Hematopoietic multipotent progenitor cell treated with erythropoietin and hydrocortisone succinate and interleukin-3 and kit ligand, for 6 days (in vitro differentiated cells): ENCODE measurements at places on chromosomes 3 and 15.

DNA sequence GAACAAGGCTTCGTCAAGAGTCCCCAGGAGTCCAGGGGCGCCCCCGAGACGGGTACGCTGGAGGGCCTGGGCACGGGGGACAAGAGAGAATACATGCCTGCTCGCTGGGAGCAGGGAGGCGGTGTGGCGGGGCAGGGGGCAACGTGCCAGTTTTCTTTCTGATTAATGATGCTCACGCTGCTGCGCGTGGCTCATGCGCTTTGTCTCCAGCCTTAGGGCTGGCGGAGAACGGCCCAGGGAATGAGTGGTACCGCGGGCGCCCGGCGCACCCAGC is 408 bp upstream of the ARPP21 start:
- no peak for DNase-seq

- no peak for DNase-seq
These were observed 43.2 kb downstream of the DUT start for GRCh38 chr15:48374472-48374871.

GRCh38 chr15:58564981-58565380 is 133.2 kb downstream of the LIPC start:
- no peak for DNase-seq

- peak; percentile 84 for DNase-seq
These were observed 45.0 kb downstream of the ESYT3 start for GRCh38 chr3:138479438-138479863.

- no peak for DNase-seq
These were observed 310.3 kb downstream of the CHST2 start for GRCh38 chr3:143429628-143430514.

GRCh38 chr3:113638910-113639309 is 57.5 kb downstream of the USF3 start:
- DNase-seq: no peak

GRCh38 chr3:32143849-32144757 is 37.7 kb downstream of the GPD1L start:
- DNase-seq: peak; percentile 91

GRCh38 chr15:97479957-97480356 is 480.5 kb upstream of the ARRDC4 start:
- DNase-seq: no peak

DNA sequence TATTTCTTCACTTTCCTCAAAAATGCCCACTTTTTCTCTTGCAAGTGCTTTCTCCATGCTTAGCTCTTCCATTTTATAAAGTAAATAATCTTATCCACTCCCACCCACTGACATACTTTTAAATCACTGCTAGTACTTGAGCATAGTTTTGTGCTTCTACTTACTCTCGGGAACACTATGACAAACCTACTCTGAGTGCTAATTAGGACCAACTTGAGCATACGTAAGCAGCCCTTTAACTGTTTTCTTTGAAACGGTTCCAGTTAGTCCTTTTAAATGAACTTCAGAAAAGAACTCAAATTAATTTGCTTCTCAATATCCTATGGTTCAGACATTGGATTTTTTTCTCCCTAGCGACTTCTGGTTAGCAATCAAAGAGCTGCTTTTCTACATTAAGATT is 280.0 kb upstream of the SOX2 start:
- no peak for DNase-seq

DNA sequence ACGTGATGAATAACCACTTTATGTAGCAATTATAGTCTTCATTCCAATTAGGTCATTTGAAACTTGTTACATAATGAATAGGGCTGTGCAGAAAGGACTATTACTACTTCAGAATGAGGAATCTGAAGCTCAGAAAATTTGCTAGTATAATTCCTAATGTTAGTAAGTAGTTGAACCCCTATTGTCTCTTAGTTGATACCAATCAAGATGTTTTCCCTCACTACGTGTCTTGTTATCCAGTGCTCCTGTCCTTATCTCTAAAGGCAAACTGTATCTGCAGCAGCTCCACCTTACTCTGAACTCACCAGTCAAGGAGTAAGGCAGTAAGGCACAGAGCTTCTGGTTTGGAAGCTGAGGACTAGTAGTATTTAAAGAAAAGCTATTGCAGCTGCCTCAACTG is 32.0 kb downstream of the RAB11A start:
- peak; percentile 24 for DNase-seq

DNA sequence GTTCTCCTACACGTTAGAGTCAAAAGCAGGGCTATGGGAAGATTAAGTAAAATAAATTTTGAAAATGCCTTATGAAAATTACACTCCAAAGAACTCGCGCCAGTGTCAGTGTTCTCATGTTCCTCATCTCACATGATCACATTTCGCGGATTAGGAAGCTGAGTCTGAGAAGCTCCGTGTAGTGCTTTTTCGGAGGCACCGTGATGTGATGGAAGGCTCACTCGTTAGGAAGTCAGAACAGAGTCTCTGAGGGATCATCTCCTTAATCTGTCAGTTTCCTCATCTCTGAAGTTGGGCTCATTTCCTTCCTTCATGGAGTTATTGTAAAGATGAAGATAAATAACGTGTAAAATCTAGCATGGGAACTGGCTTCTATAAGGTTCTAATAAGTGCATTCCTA is 3.2 kb downstream of the ADIPOQ start:
- no peak for DNase-seq

GRCh38 chr15:82999905-83000671 is 11.4 kb downstream of the C15orf40 start:
- peak; percentile 91 for DNase-seq

- DNase-seq: no peak
These were observed 121.4 kb downstream of the LMLN start for GRCh38 chr3:198081421-198081844.

GRCh38 chr15:29223640-29224039 is 46.0 kb downstream of the NSMCE3 start:
- no peak for DNase-seq

- DNase-seq: no peak
These were observed 35.0 kb downstream of the ACAP2 start for GRCh38 chr3:195407531-195408409.

GRCh38 chr3:53809764-53810400 is 36.3 kb downstream of the CHDH start:
- no peak for DNase-seq

GRCh38 chr3:57179580-57180410 is 14.6 kb upstream of the IL17RD start:
- DNase-seq: peak; percentile 62

DNA sequence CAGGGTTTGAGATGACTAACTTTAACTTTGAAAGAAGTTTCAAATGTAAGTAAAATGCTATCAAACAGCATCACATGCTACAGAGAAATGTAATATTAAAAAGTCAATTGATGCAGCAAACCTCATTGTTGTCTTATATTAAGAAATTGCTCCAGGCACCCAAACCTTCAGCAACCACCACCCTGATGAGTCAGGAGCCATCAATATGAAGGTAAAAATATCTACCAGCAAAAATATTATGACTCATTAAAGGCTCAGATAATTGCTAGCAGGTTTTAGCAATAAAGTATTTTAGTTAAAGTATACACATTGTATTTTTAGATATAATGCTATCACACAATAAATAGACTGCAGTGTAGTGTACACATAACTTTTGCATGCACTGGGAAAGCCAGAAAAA is 746.3 kb downstream of the ZPLD1 start:
- no peak for DNase-seq

DNA sequence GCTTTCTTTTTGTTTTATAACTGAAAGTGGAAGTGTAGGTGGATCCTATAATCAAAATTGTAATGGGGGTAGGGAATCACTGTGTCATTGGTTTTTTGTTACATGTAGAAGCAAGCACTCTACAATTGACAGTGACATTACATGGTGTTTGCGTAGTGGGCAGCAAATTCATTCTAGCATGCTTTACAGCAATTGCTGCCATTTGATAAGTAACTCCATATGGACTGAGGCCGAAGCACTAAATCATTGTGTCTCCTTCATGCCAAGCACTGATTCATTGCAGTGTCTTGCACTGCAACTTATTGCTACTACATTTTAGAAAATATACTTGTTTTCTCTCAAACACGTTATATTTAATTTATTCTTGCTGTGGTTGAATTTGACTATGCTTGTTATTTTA is 933.9 kb downstream of the NSUN3 start:
- DNase-seq: no peak

GRCh38 chr15:73028031-73028430 is 24.2 kb upstream of the NEO1 start:
- no peak for DNase-seq

DNA sequence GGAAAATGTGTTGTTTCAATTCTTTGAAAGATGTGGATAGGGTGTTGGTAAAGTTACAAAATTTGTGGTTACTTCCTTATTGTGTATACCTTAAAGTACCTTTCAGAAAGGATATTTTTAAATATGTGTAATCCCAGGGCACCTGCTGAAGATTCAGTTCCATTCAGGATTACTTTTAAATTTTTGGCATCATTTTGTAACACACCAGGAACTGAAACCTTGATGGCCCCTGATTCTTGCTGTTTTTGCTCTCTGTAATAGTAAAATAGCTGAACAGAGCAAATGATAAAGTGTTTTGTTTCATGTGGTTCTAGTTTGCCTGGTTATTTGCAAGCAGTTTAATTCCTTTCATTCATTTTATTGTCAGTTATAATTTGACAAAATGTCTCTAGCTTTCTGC is 160.9 kb downstream of the KLHL25 start:
- DNase-seq: no peak

DNA sequence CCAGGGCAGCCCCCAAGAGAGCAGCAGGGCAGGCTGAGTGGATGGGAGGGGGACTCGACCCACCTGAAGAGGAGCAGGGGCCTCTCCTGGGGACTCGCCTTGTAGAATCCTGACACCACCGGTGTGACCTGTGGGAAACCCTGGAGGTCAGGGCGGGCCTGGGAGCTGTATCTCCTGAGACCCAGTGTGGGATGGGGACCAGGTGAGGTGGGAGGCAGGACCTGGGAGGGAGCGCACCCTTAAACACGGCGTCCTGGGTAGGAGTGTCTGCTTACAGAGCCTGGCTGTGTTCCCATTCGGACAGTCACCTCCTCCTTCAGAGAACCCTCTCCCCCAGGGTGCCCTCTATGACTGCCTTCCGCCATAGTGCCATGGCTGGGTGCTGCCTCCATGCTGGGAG is 27.1 kb downstream of the C15orf39 start:
- DNase-seq: no peak
